ENCODE measurements at places on chromosomes 6 and 20. TPM values are rescaled to one million over a fixed set of nuclear protein-coding genes. Genes with fewer than 3 reads are reported as not detected.

DNA sequence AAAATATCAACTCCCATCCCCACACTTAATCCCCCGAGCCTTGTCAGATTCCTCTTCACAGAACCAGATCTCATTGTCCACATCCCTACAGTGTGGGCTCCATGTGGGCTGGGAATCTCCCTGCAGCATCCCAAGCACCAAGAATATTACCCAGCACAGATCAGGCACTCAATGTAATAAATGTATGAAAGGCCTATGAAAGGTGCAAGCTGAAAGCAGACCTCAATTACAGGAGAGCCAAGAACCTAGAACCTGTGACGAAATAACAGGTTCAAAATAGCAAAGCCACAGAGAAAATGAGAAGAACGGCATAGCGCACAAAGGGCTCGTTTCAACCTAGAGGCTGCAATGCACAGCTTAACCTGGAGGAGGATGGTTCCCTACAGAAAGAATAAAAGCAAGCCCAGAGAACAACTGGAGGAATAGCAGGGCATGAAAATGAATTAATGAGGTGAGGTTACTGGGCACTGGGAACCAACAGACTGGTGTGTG is 3.1 kb downstream of the SLC23A2 start:
- no peak for DNase-seq

DNA sequence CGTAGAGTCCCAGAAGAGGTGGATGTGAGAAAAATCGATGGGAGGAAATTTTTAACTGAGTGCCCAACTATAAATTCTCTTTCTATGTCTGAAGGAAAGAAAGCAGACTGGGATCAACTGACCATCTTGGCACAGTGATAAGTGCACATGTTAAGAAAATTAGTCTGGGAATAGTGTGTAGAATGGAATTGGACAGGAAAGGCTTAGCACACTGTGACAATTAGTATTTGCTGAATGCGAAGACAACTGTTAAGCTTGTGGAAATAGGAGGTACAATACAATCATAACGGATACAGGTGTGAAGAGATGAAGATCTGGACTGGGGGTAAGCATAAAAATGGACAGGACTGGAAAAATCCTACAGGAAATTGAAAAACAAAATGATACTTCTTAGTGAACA is 114.3 kb downstream of the FAM50B start:
- no peak for DNase-seq

DNA sequence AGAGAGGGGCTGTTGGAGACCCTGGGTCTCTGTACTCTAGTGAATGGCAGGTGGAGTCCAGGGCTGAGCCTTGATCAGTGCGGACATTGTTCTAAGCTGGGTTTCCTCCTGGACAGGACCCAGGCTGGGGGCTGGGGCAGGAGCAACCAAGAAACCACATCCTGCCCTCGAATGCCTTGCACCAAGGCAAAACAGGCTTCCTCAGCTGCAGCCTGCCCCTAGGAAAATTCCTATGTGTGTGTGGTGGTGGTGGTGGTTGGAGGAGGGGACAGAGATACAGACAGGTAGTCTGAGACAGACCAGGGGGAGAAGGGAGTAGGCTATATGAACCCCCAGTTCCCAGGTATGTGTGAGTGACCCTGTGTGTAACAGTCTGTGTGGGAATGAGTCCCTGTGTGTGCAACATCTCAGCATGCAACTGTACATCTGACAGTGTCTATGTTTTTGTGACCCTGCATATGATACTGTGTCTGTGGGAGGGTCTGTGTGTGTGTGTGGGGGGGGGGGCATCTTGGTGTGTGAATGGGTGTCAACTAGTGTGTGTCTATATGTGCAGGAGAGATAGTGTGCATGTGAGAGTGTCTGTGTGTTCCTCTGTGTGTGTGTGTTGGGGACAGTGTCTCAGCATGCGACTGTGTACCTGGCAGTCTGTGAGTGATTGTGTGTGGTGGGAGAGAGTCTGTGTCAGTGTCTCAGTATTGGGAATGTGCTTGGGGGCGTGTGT is 3.0 kb downstream of the GLP1R start:
- no peak for DNase-seq

- no peak for DNase-seq
These were observed 24.4 kb upstream of the PRND start for GRCh38 chr20:4697189-4697830.

DNA sequence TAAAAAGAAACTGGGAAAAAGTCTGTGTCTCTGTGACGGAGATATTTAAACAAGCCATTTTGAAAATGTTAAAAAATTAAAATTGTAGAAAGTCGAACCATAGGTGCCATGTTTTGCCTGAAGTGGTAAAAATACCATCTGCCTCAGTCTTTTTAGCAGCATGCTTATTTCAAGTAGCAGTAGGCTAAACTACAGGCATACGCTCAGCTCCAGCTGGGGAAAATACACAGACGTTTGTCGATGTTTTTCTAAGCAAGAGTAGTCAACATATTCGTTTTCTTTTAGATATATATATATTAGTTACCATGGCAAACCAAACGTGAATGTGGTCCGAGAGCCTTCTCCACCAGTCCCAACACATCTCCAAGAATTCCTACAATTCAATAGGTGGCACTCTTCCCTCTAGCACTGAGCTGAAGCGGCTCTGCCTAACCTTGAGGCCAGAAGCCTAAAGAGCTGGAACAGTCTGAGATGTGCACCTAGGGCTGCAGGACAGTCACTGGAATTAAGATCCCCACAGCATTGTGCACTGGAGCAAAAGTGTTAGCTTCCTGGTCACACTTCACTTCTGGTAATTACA is 70.2 kb upstream of the BEND3 start:
- DNase-seq = no peak

Gene PLCB1
- total RNA-seq = 17.6 TPM

Gene IPCEF1
- total RNA-seq = 12.0 TPM
